Spleen (tissue), 13 donors: ENCODE measurements at places on chromosomes 11 and 22. TPM values are rescaled to one million over a fixed set of nuclear protein-coding genes. Genes with fewer than 3 reads are reported as not detected.

The POU2AF2 gene
- not detected for total RNA-seq

The SLC1A2 gene
- total RNA-seq, result 2.9 TPM

The RFPL2 gene
- 0.76 TPM for total RNA-seq

The DGCR6L gene
- 32.4 TPM for total RNA-seq

The ZBTB16 gene
- total RNA-seq, result 84.9 TPM

The SYT9 gene
- not detected for total RNA-seq

- no peak overlapping the region for H3K4me3 ChIP-seq
- H3K27me3 ChIP-seq, result no peaks in the 10 kb centered on the region
- no peaks in the 10 kb centered on the region for H3K36me3 ChIP-seq
- H3K4me1 ChIP-seq, result no peaks in the 10 kb centered on the region
- H3K27ac ChIP-seq, result no peak overlapping the region
These were observed 241.3 kb upstream of the NCAM1 start for GRCh38 chr11:112719736-112720525.

DNA sequence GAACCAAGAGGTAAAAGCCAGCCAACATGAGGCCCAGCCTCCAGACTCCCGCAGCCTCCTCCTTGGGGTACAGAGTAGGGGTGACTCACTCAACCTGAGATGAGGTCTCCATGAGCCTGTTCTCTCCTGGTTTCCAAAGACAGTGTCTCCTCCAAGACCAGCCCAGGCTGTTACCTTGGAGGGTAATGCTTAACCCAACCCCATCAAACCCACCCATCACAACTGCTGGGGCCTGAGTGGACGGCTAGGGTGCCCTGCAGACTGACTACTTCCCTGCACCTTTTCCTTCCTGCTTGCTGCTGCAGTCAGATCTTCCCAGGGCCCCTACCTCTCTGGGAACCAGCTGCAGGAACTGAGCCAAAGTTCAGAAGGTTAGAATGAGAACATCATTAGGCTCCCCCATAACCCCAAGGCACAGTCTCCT is 5.1 kb upstream of the NOL12 start:
- H3K27ac ChIP-seq, result no peak overlapping the region
- DNase-seq, result no peak
- H3K36me3 ChIP-seq, result no peaks in the 10 kb centered on the region

- no peak overlapping the region for H3K27ac ChIP-seq
- H3K4me1 ChIP-seq, result no peaks in the 10 kb centered on the region
- DNase-seq, result no peak
- H3K36me3 ChIP-seq, result no peaks in the 10 kb centered on the region
- no peaks in the 10 kb centered on the region for H3K27me3 ChIP-seq
These were observed 58.6 kb downstream of the LRRC4C start for GRCh38 chr11:41400819-41401382.

DNA sequence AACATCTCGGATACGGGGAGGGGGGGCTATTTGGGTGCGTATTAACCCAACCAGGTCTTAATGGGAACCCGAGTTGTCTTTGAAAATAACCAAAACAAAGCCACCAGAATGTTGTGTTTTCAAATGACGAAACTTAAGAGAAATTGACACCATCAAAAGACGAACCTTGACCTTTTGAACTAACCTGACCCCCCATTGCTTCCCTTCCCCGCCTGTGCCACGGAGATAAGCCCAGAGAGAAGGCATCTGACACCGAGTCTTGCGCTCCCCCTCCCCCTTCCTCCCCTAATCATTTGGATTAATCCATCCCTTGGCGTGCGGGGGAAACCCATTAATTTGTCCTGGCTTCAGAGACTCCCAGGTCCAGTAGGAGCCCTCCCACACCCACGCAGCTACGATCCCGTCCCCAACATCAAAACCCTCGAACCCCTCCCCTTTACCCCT is 4.5 kb upstream of the GCAT start:
- H3K27ac ChIP-seq, result no peak overlapping the region
- no peak overlapping the region for H3K4me3 ChIP-seq
- no peaks in the 10 kb centered on the region for H3K27me3 ChIP-seq
- DNase-seq, result no peak
- H3K36me3 ChIP-seq, result no peaks in the 10 kb centered on the region

DNA sequence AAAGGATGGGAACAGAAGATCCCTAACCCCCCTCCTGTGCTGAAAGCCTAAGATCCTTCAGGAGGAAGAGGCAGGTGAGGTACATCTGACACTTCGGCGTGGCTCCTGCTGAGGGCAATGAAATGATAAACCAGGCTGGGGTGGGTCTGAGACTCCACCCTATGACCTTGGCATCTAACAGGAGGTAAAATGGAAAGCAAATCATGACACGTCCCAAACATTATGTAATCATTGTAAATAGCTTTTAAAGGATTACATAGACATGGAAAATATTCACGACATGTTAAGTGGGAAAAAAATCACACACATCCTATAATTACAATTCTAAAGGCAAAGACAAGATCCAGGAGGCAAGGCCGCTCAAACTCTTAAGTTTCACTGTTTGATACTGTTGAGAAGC is 70.5 kb downstream of the LINC01488 start:
- H3K4me1 ChIP-seq, result no peaks in the 10 kb centered on the region
- DNase-seq, result no peak
- no peak overlapping the region for H3K4me3 ChIP-seq
- no peaks in the 10 kb centered on the region for H3K36me3 ChIP-seq
- no peaks in the 10 kb centered on the region for H3K27me3 ChIP-seq

- no peak overlapping the region for H3K27ac ChIP-seq
- peaks cover 5% of the 10 kb centered on the region for H3K4me1 ChIP-seq
- DNase-seq, result no peak
- H3K36me3 ChIP-seq, result peaks cover 70% of the 10 kb centered on the region
- H3K4me3 ChIP-seq, result no peak overlapping the region
These were observed 24.6 kb downstream of the ATG16L2 start for GRCh38 chr11:72838691-72839305.

- no peak for DNase-seq
- H3K4me1 ChIP-seq, result peaks cover 22% of the 10 kb centered on the region
- H3K36me3 ChIP-seq, result peaks cover 26% of the 10 kb centered on the region
These were observed 6.4 kb downstream of the TSSC4 start for GRCh38 chr11:2406878-2407410.

DNA sequence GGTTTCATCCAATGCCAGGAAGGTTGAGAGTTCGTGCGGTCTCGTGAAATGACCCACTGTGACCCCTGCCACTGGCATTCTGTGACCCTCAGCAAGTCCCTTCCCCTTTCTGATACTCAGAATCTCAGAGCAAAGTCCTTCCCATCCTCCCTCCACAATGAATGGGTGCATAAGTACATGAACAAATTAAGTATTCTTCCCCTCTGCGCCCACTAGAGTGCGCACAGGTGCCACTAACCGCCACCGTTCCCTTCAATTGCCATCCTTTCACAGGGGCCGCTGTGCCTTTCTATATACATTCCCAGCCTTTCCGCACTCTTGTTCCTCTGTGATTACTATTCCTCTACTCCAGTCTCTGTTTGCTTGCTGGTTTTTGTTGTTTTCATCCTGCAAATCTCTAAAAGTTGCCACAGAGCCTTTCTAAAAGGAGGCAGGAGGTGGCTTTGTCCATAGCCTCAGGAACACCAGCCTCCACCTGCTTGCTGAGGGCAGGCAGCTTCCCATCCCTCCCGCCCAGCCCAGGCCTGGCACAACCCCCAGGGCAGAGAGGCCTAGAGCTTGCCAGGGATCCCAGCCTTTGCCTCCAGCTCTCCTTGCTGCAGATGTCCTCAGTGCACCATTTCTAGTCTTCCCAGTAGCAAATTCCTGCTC is 6.7 kb upstream of the AP1B1 start:
- peak; percentile 85 for DNase-seq
- no peak overlapping the region for H3K27ac ChIP-seq
- H3K27me3 ChIP-seq, result no peaks in the 10 kb centered on the region
- H3K4me3 ChIP-seq, result no peak overlapping the region
- peaks cover 7% of the 10 kb centered on the region for H3K4me1 ChIP-seq

GRCh38 chr11:75174781-75175370 is 24.0 kb downstream of the SLCO2B1 start:
- no peaks in the 10 kb centered on the region for H3K4me1 ChIP-seq
- H3K27me3 ChIP-seq, result no peaks in the 10 kb centered on the region
- H3K27ac ChIP-seq, result no peak overlapping the region
- DNase-seq, result no peak

DNA sequence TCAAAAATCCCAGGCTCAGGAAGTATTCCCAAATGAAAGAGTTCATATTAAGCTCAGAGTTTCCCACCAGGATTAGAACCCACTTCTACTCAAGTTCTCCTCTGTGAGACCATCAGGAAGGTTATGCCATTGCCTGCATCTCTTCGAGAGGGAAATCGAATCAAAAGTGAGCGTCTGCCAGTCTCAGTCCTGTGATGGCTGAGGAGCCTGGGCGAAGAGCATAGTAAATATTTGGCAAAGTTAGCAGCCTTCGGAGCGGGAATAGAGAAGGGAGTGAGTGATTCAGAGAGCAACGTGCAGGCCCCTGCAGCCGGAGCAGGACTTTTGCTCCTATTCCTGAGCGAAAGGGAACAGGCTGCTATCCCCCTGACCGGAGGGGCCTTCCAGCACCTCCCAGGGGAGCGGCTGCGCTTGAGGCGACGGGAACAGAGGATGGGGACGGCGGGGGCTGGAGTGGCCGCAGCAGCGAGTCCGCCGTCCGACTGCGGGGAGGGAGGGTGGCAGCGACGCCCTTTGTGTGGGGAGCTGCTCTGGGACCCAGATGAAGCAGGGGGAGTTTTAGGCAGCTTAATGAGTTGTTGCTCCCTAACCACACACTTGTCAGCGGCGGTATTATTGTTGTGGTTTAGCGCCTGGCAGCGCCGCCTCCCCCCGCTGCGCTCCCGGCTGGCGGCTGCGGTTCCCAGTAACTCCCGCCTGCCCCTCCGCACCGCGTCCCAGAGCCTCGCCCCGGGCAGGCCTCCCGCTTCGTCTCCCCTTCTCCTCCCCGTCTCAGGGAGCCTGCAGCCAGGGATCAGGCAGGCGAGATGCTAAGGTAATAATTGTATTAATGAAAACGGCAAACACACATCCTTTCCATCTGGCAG is 21.7 kb upstream of the NRGN start:
- peak; percentile 74 for DNase-seq
- H3K4me1 ChIP-seq, result peaks cover 16% of the 10 kb centered on the region
- H3K36me3 ChIP-seq, result no peaks in the 10 kb centered on the region
- peak overlapping the region; percentile 36 for H3K27ac ChIP-seq
- peak overlapping the region; percentile 1 for H3K4me3 ChIP-seq
- peaks cover 50% of the 10 kb centered on the region for H3K27me3 ChIP-seq

DNA sequence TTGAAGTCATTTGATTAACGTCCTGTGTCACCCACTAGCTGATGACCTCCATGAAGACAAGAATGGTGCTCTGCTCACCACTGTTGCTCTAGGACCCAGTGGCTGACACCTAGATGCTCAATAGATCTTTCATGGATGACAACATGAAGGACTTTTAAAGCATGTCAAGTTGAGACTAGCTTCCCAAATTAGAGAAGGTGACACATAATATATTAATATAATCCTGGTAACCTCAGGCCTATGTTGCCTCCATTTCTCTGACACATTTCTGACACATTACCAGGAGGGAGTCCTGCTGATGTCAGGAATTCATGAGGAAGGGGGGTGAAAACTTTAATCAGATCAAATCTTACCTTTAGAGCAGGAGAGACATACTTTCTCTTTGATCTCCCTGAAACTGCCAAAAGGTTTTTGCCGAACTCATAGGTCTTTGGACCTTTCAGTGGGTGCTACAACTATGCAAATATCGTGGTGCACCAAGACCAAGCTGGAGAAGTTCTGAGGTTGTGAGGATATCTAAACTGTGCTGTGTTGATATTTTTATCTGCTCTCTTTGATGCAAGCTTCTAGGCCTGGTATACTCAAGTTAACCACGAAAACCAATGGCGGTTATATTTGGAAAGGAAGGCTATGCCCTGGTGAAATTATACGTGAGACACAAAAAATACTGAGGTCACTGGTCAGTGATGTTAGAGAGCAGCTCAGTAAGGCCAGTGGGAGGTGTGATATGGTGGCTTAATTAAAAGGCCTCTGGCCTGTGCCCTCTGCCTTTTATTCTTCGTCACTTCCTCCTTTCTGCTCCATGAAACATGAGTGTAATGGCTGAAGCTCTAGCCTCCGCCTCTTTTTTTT is 13.2 kb upstream of the AMPD3 start:
- H3K4me1 ChIP-seq, result no peaks in the 10 kb centered on the region
- H3K4me3 ChIP-seq, result no peak overlapping the region
- no peaks in the 10 kb centered on the region for H3K36me3 ChIP-seq
- no peak for DNase-seq
- no peaks in the 10 kb centered on the region for H3K27me3 ChIP-seq

GRCh38 chr11:128180441-128181087 is 406.8 kb downstream of the ETS1 start:
- no peaks in the 10 kb centered on the region for H3K36me3 ChIP-seq
- DNase-seq, result no peak
- H3K4me1 ChIP-seq, result no peaks in the 10 kb centered on the region
- H3K27me3 ChIP-seq, result no peaks in the 10 kb centered on the region

DNA sequence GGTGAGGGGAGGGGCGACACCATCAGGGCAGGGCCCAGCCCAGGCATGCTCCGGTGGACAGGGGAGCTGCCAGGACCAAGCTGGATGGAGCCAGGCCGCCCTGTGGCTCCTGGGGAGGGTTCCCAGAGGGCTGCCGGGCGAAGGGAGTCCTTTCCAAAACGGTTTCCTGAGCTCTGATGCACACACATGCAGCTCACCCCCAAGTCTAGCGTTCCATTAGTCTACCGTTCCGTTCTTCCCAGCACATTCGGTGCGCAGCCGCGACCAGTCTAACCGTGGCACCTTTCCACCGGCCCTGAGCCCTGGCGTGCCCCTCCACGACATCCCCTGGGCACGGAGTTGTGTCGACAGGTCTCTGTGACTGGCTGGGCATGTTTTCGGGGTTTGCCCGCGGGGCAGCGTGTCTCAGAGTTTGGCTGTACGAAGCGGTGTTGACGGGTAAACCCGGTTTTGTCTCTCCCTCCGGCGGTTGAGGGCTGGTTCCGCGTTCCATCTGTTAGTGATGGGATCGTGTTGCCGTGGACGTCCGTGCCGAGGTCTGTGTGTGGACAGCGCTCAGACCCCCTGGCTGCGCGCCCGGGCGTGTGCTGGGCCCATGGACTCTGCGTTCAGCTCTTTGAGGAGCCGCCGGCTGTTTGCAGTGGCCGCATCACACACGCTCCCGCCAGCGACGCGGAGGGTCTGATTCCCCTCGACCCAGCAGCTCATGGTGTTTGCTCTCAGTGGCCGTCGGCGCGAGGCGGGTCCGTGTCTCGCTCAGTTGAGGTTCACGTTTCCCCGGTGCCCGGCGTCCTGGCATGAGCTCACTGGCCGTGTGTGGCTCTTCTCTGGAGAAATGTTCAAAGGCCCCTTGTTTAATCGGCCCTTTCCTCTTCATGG is 121.2 kb downstream of the IGLL1 start:
- no peak overlapping the region for H3K27ac ChIP-seq
- no peaks in the 10 kb centered on the region for H3K4me1 ChIP-seq
- no peak for DNase-seq
- H3K36me3 ChIP-seq, result no peaks in the 10 kb centered on the region
- peaks cover 34% of the 10 kb centered on the region for H3K27me3 ChIP-seq
